ENCODE measurements at places on chromosomes 7 and 10.

GRCh38 chr7:97020996-97021746 is 3.5 kb downstream of the DLX5 start:
- DNase-seq = no peak

GRCh38 chr10:102813734-102814452 is 23.3 kb downstream of the CYP17A1 start:
- no peak for DNase-seq

GRCh38 chr10:87557409-87557808 is 52.7 kb downstream of the MINPP1 start:
- DNase-seq = no peak

DNA sequence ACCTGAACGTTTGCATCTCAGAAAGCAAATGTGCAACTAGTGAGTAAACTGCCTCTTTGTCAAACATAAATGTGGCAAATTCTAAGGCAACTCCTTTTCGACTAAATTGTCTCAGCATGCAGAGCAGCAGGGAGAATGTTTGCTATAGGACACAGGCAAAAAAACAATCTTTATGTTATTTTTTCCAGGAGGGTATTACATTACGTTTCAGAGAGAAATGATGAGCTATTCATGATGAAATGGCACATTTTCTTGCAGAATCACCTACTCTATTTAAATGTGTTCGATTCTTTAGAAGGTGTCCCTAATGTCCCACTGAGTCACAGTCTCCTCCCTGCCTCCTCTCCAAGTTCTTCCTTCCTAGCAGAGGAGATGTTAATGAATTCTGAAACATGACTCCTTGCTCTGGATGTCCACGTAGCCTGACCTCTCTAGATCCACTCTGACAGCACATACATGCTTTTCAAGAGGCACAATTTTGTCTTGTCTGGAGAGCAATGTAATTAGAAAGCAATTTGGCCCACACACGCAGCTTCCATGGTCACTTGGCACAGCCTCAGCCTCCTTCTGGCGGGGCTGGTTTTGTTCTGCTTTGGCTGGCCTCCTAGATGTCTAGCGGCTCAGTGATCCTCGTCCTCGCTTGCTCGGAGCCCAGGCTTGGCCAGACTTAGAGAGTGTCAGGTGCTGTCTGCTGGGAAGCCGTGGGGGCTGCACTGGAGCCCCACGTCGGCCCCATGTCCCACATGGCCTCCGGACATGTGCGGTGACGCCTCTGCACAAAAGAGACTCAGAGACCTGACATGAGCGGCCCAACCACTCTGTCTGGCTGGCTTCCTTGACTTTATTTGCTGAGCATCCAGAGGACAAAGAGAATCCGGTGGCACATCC is 125.7 kb upstream of the ZNF438 start:
- no peak for DNase-seq

GRCh38 chr10:96370584-96371157 is 11.9 kb upstream of the OPALIN start:
- DNase-seq = no peak

Data from left renal pelvis (tissue), 4 donors.